ENCODE measurements at places on chromosomes 5 and 9.

DNA sequence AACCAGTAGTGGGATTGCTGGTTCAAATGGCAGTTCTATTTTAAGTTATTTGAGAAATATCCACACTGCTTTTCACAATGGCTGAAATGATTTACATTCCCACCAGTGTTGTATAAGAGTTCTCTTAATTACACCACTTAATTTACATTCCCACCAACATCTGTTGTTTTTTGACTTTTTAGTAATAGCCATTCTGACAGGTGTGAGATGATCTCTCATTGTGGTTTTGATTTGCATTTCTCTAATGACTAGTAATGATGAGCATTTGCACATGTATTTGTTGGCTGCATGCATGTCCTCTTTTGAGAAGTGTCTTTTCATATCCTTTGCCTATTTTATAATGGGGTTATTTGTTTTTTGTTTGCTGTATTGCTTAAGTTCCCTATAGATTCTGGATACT, 688.3 kb downstream of the PRR16 start:
- no peak overlapping the region for H3K27ac ChIP-seq
- no peak for DNase-seq
- no peaks in the 10 kb centered on the region for H3K36me3 ChIP-seq

DNA sequence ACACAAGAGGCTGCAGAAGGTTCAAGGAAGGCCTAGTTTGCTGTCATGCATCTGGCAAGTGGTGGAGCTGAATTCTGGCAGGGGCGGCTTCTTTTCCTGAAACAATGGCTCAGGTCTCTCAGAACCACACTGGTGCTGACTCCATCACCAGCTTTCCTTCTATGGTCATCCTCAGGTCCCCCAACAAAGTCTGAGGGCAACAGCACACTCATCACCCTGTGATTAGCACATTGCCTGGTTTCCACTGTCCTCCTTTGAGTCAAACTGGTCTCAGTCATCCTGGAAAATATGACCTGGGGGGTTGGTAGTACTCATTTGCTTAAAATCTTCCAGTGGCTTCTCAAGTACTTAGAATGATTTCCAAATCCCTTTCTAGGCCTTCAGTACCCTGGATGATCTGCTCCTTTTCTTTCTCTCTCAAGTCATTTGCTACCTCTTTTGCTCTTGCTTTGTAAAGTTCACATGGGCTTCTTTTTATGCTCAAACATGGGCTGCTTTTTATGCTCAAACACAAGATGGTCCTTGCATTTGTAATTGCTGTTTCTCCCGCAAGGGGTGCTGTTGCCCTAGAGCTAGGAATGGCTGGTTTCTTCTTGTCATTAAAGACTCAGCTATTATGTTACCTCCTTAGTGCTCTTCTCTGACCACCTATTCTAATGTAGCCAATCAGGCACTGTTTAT, 144.9 kb downstream of the ALDH1A1 start:
- H3K4me1 ChIP-seq, result no peaks in the 10 kb centered on the region
- no peak overlapping the region for H3K4me3 ChIP-seq
- H3K27me3 ChIP-seq, result no peaks in the 10 kb centered on the region

- H3K27me3 ChIP-seq, result peaks cover 3% of the 10 kb centered on the region
- H3K36me3 ChIP-seq, result no peaks in the 10 kb centered on the region
- no peak for DNase-seq
- H3K4me1 ChIP-seq, result peaks cover 7% of the 10 kb centered on the region
- no peak overlapping the region for H3K4me3 ChIP-seq
Measured at GRCh38 chr9:97528529-97529230, 27.2 kb downstream of the TMOD1 start.

DNA sequence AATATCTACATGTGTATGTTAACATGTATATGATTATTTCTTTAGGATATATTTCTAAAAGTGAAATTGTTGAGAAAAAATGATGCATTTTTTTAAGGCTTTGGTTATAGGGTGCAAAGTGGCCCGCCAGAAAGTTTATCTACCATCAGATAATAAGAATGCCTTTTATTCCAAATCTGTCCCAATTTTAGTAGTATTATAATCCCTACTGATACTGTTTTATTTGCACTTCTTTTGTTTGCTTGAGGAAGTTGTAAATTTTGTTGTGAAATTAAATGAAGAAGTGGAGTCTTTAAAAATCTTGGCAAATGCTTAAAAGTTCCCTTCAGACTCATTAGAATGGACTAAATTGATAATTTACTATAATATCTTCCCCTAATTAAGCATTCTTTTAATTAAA, 73.0 kb downstream of the NIPBL start:
- no peaks in the 10 kb centered on the region for H3K27me3 ChIP-seq
- peaks cover 64% of the 10 kb centered on the region for H3K4me1 ChIP-seq
- no peak overlapping the region for H3K4me3 ChIP-seq
- H3K36me3 ChIP-seq, result peaks cover 8% of the 10 kb centered on the region

- H3K4me1 ChIP-seq, result peaks cover 9% of the 10 kb centered on the region
- no peak for DNase-seq
- H3K4me3 ChIP-seq, result no peak overlapping the region
- peaks cover 28% of the 10 kb centered on the region for H3K27me3 ChIP-seq
- no peaks in the 10 kb centered on the region for H3K36me3 ChIP-seq
Measured at GRCh38 chr5:102715082-102715807, 39.9 kb upstream of the PAM start.

DNA sequence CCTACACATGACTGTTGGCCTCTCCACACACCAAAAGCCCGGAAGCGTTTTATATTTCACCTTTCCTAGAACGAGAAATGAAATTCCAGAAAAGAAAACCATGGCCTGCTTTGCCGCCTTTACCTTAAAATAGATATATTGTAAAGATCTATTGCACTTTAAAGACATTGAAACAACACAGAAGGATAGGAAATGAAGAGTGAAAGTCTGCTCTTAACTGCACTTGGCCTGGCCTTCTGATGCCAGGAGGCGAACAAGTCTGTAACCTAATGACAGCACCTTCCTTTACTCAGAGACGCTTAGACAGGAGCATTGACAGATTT, 6.7 kb downstream of the PRDM6 start:
- DNase-seq, result no peak
- H3K27me3 ChIP-seq, result peaks cover 90% of the 10 kb centered on the region
- H3K27ac ChIP-seq, result no peak overlapping the region

DNA sequence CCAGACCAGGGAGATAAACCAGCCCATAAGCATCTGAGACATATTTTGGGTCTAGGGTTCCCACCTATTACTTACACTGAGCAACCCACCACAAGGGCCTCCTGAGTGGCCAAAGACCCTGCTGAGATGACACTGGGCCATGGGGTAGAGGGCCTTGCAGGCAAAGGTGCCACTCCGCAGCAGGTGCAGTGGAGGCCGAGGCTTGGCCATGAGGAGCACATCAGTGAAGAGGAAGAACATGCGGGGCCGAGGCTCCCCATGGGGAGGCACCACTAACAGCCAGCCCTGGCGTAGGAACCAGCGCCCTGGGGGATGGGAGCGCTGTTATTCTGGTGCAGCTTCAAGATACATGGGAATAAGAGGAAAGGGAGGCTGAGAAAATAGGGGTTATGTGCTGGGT, 2.6 kb downstream of the ARHGEF39 start:
- peaks cover 73% of the 10 kb centered on the region for H3K4me1 ChIP-seq
- no peak for DNase-seq
- peak overlapping the region; percentile 77 for H3K27ac ChIP-seq
- H3K36me3 ChIP-seq, result peaks cover 49% of the 10 kb centered on the region
- H3K27me3 ChIP-seq, result peaks cover 3% of the 10 kb centered on the region

GRCh38 chr5:127887282-127887681, 184.1 kb downstream of the CCDC192 start:
- H3K4me3 ChIP-seq, result no peak overlapping the region
- no peak for DNase-seq
- H3K27ac ChIP-seq, result no peak overlapping the region
- H3K4me1 ChIP-seq, result peaks cover 2% of the 10 kb centered on the region
- H3K36me3 ChIP-seq, result no peaks in the 10 kb centered on the region

Data from activated T-cell treated with anti-CD3 and anti-CD28 coated beads, Interleukin-2, amount 50 U/mL, for 24 hours (primary cell).